ENCODE measurements at places on chromosomes 3 and 15.

DNA sequence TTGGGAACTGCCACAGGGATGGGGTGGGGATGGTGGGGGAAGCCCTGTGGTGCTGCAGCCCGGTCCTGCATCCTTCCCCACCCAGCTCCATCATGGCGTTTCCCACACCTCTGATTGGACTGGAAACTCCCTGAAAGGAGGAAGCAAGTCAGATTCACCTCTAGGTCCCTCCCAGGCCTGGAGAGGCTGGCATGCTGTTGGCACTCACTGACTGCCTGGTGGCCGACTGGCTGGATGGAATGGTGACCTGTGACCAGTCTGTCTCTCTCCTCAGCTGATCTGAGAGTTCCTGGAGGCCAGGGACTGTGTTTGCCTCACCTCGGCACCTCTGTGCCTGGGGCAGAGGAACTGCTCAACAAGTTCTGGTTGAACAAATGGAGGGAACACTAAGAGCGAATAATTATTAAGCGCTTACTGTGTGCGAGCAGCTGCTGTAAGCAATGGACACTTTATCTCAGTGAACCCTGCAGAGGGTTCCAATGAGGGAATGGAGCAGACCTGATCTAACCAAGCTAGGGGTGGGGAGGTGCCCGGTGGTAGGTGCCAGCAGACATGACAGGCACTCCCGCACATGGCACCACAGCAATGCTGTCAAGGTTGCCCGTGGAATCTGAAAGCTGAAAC lies 3.5 kb upstream of the HHATL start:
- no peaks in the 10 kb centered on the region for H3K27me3 ChIP-seq
- H3K4me3 ChIP-seq = no peak overlapping the region
- no peak for DNase-seq

DNA sequence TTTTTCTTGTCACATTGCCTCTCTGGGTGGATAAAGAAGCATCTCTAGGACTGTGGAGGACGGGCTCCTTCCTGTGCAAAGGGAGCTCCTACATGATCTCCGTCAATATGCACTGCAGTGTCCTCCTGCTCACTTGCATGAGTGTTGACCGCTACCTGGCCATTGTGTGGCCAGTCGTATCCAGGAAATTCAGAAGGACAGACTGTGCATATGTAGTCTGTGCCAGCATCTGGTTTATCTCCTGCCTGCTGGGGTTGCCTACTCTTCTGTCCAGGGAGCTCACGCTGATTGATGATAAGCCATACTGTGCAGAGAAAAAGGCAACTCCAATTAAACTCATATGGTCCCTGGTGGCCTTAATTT lies 478 bp downstream of the GPR15 start:
- H3K4me1 ChIP-seq = no peaks in the 10 kb centered on the region
- no peak overlapping the region for H3K4me3 ChIP-seq
- DNase-seq = no peak
- no peaks in the 10 kb centered on the region for H3K36me3 ChIP-seq
- peaks cover 3% of the 10 kb centered on the region for H3K27me3 ChIP-seq
- no peak overlapping the region for H3K27ac ChIP-seq

DNA sequence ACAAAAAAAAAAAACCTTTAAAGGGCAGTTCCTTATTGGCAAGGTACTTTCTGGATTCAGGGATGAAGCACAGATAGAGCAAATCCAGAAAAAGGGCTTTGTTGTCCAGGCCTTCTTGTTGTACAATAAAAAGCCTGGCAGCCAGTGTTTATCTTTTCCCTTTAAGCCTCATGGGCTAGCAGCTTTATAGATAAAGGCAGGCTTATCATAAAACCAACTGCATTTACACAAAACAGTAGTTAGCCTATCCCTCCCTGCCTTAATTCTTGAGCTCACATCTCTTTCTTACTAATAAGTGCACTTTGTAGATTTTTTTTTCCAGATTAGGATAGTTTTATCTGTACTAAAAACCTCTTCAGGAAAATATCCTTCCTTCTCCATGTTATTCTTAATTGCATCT lies 662.8 kb upstream of the CCDC54 start:
- no peak overlapping the region for H3K4me3 ChIP-seq
- DNase-seq = no peak
- no peak overlapping the region for H3K27ac ChIP-seq
- H3K4me1 ChIP-seq = no peaks in the 10 kb centered on the region

DNA sequence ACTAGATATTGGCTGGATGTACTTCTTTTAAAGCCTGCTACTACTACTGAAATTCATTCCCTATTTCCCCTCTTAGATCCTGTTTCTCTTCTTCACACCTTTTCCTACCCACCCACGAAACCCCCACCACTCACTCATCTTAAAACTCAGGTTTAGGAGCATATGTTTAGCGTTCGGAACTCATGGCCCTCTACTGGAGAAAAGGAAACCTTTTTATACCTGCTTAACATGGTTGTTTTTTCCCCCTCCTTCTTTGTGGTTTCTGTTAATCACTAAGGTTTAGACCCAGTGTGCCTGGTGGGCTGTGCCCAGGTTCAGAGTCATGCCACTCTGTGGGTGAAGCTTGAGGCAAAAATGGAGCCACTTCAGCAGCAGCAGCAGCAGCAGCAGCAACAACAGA lies 2.6 kb downstream of the ARID3B start:
- no peak for DNase-seq
- H3K27ac ChIP-seq = no peak overlapping the region
- no peak overlapping the region for H3K4me3 ChIP-seq
- no peaks in the 10 kb centered on the region for H3K27me3 ChIP-seq
- H3K36me3 ChIP-seq = no peaks in the 10 kb centered on the region

GRCh38 chr3:62233065-62233464 lies 140.3 kb downstream of the FEZF2 start:
- peaks cover 17% of the 10 kb centered on the region for H3K4me1 ChIP-seq
- H3K27ac ChIP-seq = no peak overlapping the region
- no peak overlapping the region for H3K4me3 ChIP-seq
- no peaks in the 10 kb centered on the region for H3K27me3 ChIP-seq

GRCh38 chr3:72231439-72232196 lies 446.7 kb upstream of the PROK2 start:
- no peak overlapping the region for H3K4me3 ChIP-seq
- DNase-seq = no peak
- no peaks in the 10 kb centered on the region for H3K4me1 ChIP-seq
- H3K27me3 ChIP-seq = no peaks in the 10 kb centered on the region

DNA sequence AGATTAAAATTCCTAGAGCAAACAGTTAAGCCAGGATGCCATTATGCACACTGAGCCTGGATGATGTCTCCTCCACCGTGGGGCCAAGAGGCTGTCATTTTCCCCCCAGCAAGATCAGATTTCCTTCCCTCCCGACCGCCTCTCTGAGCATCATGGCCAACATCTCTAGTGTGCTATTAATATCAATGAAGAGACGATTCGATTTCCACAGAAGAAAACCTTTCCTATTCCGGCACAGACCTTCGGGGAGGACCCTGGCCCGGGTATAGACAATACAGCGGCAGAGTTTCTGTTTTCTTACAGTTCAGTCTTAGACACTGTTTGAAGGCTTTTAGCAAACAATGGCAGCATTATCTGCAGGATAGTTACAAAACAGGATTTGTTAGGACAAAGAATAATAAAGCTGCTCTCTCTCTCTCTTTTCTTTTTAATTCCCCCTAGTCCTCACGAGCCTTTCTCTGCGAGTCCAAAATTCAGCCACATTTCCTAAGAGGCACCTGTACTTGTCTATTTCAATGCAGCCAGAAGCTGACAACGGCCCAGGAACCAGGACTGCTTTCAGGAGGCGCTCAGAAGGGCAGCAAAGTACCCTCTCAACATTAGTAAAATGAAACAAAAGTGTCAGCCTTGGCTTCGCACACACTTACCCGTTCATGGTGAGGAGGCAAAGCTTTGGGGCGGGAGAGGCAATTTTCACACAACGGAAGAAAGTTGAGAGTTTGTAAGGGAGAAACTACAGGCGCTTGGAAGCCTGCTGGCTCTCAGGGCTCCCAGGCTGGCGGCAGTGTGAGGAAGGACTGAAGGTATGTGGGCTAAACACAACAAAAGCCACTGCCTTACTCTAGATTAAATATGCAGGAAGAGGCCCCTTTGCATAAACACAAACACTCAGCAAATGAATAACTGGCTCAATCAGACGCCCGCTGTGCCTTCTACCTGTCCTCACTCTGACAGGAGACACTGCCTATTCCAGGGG lies 278.0 kb downstream of the FOXP1 start:
- no peaks in the 10 kb centered on the region for H3K27me3 ChIP-seq
- DNase-seq = peak; percentile 21
- H3K4me1 ChIP-seq = peaks cover 54% of the 10 kb centered on the region
- H3K36me3 ChIP-seq = no peaks in the 10 kb centered on the region
- peak overlapping the region; percentile 61 for H3K27ac ChIP-seq
- peak overlapping the region; percentile 49 for H3K4me3 ChIP-seq

- H3K27ac ChIP-seq = peak overlapping the region; percentile 7
- peaks cover 16% of the 10 kb centered on the region for H3K4me1 ChIP-seq
- H3K4me3 ChIP-seq = no peak overlapping the region
Measured at GRCh38 chr3:17195856-17196604, 311.3 kb downstream of the PLCL2 start.

- H3K27ac ChIP-seq = peak overlapping the region; percentile 38
- no peaks in the 10 kb centered on the region for H3K36me3 ChIP-seq
- no peaks in the 10 kb centered on the region for H3K27me3 ChIP-seq
Measured at GRCh38 chr3:159884661-159885402, 103.8 kb upstream of the IL12A start.

DNA sequence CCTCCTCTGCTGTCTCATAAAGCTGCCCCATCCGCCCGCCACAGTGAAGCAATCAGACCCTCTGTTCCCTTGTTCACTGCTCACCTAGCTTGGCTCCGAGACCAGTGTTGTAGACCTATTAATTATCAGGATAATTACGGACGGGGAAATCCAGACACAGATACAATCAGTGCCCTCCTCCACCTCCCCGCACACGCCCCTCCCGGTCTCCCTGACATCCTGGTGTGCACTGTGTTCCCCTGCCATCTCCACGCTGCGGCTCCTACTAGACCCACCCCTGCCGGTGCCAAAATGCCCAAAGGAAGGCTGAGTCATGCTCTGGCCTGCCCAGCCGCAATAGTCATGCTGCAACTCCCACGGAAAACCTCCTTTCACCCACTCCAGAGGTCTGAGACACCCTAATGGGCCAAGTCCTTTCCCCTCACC lies 277.3 kb upstream of the TLE3 start:
- no peak overlapping the region for H3K4me3 ChIP-seq
- DNase-seq = no peak
- H3K4me1 ChIP-seq = peaks cover 30% of the 10 kb centered on the region
- peaks cover 11% of the 10 kb centered on the region for H3K27me3 ChIP-seq
- no peak overlapping the region for H3K27ac ChIP-seq
- H3K36me3 ChIP-seq = no peaks in the 10 kb centered on the region

DNA sequence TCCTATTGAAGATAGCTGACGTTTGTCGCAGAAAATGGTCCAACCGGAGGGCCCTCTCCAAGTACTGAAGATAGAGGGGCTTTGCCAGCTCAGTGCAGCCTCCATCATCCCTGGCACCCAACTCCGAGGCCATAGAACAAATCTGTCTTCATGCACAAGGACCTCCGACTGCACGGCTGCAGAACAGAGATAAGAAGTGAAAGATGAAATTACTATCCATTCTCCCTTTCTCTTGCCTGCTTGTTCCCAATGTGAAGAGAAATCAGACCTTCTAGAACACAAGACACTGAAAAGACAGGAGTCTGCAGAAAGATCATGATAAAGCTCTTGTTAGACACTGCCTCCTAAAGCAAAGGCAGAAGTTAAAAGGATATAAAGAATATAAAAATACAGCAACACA lies 19.9 kb downstream of the INO80 start:
- no peak overlapping the region for H3K4me3 ChIP-seq
- H3K27me3 ChIP-seq = no peaks in the 10 kb centered on the region
- peaks cover 3% of the 10 kb centered on the region for H3K36me3 ChIP-seq
- H3K27ac ChIP-seq = no peak overlapping the region
- DNase-seq = no peak

DNA sequence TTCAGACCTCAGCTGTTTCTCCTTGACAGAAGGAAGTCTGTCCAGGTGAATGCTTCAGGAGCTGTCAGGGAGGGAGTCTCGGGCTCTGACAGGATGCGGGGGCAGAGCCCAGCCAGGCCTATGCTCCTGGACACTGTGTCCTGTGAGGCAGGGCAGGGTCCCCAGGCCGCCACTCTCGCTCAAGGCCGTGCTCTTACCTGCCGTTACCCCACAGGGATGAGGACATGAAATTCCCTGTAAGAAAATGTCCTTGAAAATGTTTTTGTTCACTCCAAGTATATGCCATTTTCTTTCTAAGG lies 63.9 kb downstream of the BOC start:
- H3K4me3 ChIP-seq = no peak overlapping the region
- no peak overlapping the region for H3K27ac ChIP-seq
- H3K36me3 ChIP-seq = peaks cover 22% of the 10 kb centered on the region
- DNase-seq = no peak

DNA sequence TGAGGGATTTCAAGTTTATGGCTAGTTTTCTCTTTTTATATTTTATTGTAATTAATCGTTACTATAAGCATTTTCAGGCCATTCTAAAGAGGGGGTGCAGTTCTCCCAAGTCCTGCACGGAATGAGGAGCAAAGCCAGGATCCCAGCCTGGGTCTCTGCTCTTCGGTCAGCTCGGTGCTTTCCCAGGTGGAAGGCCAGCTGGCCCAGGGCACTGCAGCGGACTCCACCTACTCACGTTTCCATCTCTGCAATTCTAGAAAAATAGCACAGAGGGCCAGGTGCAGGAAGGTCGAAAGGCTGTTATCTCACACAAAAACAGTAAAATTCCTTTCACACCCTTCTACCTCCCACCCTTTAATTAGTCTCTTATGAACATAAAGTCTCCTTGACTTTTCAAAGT lies 59.5 kb upstream of the HES1 start:
- no peak for DNase-seq
- H3K36me3 ChIP-seq = no peaks in the 10 kb centered on the region
- H3K4me3 ChIP-seq = no peak overlapping the region
- no peak overlapping the region for H3K27ac ChIP-seq

GRCh38 chr3:31275038-31275572 lies 257.6 kb upstream of the STT3B start:
- no peak overlapping the region for H3K4me3 ChIP-seq
- H3K36me3 ChIP-seq = no peaks in the 10 kb centered on the region
- H3K27me3 ChIP-seq = no peaks in the 10 kb centered on the region
- no peak overlapping the region for H3K27ac ChIP-seq
- DNase-seq = no peak
- H3K4me1 ChIP-seq = no peaks in the 10 kb centered on the region

- peaks cover 19% of the 10 kb centered on the region for H3K4me1 ChIP-seq
- no peaks in the 10 kb centered on the region for H3K36me3 ChIP-seq
- H3K27ac ChIP-seq = peak overlapping the region; percentile 52
- DNase-seq = peak; percentile 47
Measured at GRCh38 chr3:71444028-71444860, 139.3 kb downstream of the FOXP1 start.

DNA sequence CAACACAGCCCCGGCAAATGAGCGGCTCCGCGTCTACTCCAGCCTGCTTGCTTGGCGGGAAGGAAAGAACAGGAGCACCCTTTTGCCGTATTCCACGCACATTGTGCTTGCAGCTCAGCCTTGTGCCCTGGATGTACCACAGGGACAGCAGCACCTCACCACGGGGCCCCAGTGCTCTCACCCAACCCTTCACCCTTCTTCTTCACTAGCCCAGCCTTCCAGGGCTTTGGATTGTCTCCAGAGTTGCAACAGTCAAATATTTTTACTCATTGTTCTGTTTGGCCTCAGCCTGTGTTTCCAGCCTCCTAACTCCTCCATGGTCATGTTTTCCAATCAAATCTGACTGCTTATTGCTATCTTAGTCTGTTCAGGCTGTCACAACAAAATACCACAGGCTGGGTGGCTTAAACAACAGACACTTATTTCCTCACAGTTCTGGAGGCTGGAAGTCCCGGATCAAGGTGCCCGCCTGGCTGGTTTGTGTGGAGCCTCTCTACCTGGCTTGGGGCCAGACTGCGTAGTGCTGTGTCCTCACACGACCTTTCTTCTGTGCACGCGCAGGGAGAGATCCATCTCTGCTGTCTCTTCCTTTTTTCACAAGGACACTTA lies 79.2 kb upstream of the ABHD17C start:
- no peaks in the 10 kb centered on the region for H3K36me3 ChIP-seq
- H3K4me1 ChIP-seq = peaks cover 11% of the 10 kb centered on the region
- no peak overlapping the region for H3K4me3 ChIP-seq
- DNase-seq = peak; percentile 44
- no peak overlapping the region for H3K27ac ChIP-seq
- H3K27me3 ChIP-seq = no peaks in the 10 kb centered on the region

Data from heart right ventricle (tissue), 16 donors.